Right forelimb (tissue), 1 donor: ENCODE measurements at places on chromosomes 12 and 14.

DNA sequence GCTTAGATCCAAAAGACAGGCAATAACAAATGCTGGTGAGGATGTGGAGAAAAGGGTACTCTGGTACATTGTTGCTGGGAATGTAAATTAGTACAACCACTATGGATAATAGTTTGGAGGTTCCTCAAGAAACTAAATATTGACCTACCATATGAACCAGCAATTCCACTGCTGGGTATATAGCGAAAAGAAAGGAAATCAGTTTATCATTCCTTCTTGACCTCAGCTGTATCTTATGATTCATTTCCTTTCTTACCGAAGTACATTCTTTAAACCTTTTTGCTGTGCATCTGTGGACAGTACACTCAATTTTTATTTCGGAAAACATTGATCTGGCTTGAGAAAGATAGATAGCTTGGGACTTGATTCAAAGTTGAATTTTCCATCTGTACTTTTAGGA is 183.2 kb upstream of the LRFN5 start:
- no peak for DNase-seq

DNA sequence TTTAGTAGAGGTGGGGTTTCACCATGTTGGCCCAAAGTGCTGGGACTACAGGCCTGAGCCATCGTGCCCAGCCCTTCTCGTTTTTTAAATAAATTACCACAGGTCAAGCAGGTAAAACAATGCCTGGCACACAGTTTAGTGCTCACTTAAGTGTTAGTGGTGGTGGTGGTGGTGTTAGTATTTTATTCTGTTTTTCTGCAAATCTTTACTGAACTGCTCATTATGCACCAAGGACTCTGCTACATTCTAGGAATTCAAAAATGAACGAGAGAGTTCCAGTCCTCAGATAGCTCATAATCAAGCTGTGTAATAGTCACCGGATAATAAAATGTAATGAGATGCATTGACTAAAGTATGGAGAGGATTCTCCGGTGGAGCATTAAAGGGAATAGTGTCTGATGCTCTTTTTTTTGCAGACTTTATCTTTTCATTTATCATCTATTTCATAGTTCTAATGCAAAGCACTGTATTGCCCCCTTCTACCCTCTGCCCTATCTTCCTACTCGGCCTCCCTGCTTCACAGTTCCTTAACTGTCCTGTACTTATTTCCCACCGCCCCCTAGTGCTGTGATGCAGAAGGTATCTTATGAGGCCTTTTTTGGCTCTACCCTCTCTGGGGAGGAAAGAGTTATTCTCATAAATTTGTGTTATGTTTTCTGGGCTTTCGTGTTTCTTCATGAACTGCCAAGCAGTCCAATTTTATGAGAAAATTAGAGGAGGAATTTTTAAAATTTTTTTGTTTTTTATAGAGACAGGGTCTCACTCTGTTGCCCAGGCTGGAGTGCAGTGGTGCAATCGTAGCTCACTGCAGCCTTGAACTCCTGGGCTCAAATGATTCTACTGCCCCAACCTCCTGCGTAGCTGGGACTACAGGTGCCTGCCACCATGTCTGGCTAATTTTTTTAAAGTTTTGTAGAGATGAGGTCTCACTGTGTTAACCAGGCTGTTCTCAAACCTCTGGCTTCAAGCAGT is 1.0 kb downstream of the ITFG2 start:
- DNase-seq = no peak

GRCh38 chr14:24427537-24428508 is 1.6 kb downstream of the CBLN3 start:
- DNase-seq = no peak

- DNase-seq = no peak
These were observed 6.9 kb upstream of the CKAP4 start for GRCh38 chr12:106254724-106255123.

DNA sequence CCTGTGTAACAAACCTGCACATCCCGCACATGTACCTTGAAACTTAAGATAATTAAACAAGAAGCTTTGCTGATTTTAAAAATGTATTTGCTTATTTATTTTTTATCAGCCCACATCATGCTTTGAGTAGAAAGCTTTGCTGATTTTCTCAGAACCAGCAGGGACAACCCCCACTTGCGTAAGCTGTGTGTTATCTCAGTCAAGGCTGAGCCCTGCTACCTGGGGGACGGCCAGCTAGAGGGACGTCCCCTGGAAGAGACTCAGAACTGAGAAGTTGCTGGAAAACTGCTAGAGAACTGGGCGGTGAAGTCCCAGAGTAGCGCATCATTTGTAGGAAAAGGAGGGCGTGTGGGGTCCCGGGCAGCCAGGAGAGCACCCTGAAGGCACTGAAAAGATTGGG is 4.1 kb upstream of the PLEK2 start:
- DNase-seq = no peak

DNA sequence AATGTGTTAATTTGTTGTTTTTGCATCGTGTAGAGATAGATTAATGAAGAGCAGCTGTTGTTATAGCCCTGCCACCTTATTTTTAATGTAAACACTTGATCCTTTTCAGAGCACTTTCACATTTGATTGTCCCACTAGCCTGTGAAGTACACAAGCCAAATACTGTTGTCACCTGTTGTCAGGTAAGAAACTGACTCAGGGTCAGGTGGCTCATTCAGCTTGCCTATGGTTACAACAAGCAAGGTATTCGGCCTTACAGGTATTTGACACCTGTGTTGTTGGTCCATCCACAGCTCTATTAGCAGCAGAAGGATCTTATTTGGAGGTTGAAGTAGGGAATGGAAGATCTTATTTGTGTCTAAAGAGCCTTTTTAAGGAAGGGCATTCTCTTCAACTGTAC is 108.9 kb downstream of the GPR135 start:
- no peak for DNase-seq

DNA sequence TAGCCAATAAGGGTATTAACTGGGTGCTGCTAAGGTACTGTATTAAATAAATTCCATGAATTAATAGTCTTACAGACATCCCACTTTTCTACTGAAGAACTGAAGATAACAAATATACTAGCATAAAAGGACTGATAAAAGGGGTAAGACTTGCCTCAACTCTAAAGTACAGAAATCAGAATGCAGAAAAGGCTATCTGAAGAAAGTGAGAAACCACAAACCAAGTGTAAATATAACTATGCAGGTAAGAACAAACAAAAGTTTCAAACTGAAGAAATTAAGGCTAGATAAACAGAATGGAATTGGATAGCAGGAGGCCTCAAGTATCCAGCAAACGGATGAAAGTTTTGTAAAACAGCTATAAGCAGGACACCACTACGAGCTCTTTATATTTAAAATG is 29.5 kb downstream of the YAF2 start:
- DNase-seq = no peak

- DNase-seq = no peak
These were observed 981 bp downstream of the FLVCR2 start for GRCh38 chr14:75579338-75579864.

- no peak for DNase-seq
These were observed 13.7 kb downstream of the MYBPC1 start for GRCh38 chr12:101608301-101609133.

GRCh38 chr12:94162108-94162507 is 13.7 kb downstream of the PLXNC1 start:
- no peak for DNase-seq

- no peak for DNase-seq
These were observed 89.7 kb upstream of the PARP11 start for GRCh38 chr12:3962631-3963483.

DNA sequence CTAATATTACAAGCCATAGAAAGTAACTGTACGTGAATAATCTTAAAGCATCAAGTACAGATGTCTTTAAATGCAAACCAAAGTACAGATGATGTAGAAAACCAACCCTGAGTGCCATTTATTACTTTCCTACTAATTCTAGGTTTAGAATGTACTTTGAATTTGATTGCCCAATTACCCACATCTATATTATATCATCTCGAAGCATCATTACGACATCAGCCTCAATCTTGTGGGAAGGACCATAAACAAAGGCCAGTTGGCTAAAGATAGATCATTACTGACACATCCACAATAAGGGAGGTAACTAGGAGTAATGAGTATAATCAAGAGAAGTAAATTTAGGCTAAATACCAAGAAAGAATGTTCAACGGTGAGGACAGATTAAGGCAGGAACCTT is 478.9 kb downstream of the BCAT1 start:
- DNase-seq = no peak

- DNase-seq = no peak
These were observed 174.2 kb upstream of the PDE3A start for GRCh38 chr12:20194171-20194570.

DNA sequence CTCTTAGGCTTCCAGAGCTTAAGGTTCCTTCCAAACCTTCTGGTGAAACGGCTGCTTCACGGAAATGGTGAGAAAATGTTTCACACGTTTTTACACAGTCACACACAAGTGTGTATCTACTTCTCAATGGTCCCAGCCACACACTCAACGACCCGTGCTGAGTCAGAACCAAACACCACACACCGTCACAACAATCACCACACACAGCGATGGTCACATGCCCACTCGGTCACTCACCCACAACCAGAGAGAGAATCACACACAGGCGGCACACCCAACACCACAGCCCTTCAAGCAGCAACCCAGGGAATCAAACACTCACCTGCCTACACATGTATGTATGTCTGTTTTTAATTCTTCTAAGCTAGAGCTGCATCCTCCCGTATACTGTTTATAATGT is 12.6 kb upstream of the PLEKHD1 start:
- DNase-seq = no peak

DNA sequence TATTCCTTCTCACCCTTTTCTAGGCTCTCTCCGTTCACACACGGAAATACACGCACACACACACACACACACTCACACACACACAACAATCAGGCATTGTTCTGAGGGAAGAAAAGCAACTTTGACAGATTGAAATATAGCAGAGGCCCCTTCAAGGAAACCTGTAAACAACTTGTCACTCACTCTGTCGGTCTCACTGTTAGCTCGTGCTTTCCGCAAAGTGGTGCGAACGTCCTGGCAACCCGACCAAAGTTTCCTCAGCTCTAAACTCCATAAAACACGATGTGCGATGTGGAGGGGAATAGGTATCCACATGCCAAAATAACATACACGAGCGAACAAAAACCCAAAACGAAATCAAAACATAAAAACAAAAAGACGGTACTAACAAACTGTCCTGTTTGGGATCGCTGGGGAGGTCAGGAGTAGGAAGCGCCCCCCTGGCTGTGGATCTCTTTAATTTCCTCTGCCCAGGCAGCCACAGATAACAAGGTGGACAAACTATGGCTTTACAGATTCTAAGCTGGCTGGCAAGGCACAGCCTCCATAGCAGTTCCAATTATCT is 822 bp upstream of the SOX5 start:
- peak; percentile 70 for DNase-seq
